Nephron progenitor cell (in vitro differentiated cells): ENCODE measurements at places on chromosomes 7 and 10.

DNA sequence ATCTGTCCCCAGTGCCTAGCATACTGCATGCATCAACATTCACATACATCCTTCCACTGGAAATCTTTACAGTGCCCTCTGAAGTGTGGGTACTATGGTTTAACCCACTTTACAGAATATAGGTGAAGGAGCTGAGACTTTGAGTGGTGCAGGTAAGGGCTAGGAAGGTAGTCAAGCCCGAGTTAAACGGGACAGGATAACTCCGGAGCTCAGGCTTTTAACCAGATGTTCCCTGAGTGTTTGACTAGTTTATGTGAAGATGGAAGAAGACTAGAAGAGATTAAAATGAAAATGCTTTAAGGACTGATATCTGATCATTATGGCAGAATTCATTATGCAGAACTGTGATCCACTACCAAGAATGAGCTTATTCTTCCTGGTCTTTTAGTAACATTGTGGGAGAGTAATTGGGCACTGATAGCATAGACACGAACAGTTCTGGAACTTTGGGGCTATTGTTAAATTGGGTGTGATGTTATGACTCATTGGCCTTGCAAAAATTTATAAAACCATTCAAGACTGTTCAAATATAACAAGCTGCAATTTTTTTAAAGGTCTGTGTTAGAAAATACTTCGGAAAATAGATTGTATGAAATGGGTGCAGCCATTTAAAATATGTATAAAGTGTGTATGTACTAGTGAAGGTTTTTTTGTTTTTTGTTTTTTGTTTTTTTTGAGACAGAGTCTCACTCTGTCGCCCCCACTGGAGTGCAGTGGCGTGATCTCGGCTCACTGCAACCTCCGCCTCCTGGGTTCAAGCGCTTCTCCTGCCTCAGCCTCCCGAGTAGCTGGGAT, 4.4 kb downstream of the CUL1 start:
- DNase-seq, result no peak

- DNase-seq, result no peak
Observed at GRCh38 chr10:123429706-123430221, 236.4 kb upstream of the GPR26 start.

GRCh38 chr10:45612741-45613140, 59.8 kb downstream of the ZFAND4 start:
- no peak for DNase-seq

- no peak for DNase-seq
Observed at GRCh38 chr7:25353196-25353595, 124.9 kb upstream of the NPVF start.

DNA sequence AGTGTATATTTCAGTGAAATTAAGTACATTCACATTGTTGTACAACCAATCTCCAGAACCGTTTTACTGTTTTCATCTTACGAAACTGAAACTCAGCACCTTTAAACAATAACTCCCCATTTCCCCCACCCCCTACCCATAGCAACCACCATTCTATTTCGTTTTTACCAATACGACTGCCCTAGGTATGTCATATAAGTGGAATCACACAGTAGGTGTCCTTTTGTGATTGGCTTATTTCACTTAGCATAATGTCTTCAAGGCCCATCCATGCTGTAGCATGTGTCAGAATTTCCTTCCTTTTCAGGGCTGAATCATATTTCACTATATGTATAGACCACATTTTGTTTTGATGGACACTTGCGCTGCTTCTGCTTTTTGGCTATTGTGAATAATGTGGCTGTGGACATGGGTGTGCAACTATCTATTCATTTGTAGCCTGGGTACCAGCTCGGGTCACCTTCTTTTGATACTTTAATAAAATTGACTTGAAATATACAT, 34.3 kb upstream of the DLG5 start:
- DNase-seq, result no peak

DNA sequence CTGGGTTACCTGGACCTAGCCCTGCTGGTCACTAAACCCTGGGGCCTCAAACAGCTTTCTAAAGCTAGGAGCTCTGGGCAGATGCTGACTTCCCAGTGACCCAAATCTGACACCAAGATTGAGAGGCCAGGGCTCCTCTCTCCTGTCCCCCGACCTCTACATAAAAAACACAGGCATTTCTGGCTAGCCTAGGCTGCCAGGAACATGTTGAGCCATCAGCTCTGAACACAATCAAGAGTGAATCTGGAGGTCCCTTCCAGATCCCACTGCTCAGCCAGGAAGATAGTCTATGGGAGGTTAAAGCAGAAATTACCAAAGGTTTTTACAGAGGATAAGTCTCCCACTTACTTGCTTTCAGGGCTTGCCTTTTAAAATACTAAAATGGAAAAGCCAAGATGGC, 22.1 kb upstream of the PDE1C start:
- no peak for DNase-seq

DNA sequence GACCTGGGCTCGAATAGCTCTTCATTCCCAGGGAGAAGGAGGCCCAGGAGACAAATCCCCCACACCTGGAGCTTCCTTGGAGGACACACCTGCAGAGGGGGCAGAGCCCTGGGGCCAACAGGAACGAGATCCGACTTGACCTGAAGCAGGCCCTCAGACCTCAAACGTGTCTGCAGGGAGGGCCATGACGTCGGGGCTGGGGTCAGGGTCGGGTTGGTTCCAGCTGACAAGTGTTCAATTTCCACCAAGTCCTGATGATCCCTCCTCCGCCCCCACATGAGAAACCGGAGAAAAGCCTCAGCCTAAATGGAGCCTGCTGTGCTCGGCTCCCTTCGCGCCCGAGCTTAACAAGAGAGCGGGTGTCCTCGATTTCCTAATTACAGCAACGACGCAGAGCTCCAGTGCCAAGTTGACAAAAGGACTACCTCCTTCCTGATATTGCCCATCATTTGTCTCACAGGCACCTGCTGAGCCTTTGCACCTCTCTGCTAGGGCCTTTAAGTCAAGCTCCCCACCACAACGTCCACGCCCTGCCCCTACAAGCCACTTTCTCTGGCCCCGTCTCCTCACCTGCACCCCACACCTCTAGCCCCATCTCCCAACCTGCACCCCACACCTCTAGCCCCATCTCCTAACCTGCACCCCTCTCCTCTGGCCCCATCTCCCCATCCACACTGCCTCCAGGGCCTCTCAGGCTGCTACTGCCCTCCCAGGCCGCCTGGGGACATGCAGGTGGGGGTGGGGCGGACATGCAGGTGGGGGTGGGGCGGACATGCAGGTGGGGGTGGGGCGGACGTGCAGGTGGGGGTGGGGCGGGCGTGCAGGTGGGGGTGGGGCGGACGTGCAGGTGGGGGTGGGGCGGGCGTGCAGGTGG, 519.4 kb downstream of the GLRX3 start:
- no peak for DNase-seq

- no peak for DNase-seq
Observed at GRCh38 chr7:103391150-103391549, 43.7 kb downstream of the PSMC2 start.

DNA sequence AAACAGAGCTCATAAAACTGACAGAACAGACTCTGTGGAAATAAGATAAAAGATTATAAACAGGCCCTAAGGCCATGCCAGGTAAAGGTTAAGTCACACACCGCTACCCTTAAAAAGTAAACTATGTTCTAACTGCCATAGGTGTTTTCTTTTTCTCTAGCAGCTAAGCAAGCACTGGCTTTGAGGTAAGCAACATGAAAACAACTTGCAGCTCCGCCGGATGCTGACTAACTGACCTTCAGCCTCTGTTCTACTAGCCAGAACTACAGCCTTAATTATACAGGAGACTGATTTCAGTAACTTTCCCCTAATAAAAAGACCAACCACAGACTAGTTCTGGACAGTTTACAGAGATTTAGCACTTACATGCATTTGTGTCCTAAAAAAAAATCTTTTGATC, 708.3 kb downstream of the CCSER2 start:
- no peak for DNase-seq

DNA sequence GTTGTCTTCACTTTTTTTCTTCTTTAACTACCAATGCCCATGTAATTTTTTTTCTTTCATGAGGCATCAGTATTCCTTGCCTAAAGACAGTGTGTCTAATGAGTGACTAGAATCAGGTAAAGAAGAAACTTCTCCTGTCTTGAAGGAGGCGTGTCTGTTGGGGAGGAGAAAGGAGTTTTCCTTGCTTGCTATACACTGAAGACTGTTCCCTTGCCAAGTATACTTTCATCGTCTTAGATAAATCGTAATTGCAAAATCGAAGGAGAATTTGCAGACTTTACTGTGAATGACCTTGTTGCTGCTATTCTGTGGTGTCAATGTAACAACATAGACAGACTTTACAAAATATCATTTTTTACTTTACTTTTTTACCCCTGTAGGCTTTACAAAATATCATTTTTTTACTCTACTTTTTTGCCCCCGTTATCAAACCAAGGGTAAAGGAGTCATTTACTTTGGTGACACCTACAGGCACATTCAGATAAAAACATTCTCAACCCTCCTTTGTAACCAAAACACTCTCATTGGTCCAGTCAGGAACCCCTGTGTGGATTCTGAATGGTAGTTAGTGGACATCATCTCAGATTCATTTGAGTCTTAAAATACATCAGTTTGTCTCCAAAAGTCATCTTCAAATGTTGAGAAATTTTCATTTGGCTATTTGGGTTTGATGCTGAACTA, 232.4 kb downstream of the AHR start:
- no peak for DNase-seq

GRCh38 chr10:97689559-97690020, 2.5 kb upstream of the AVPI1 start:
- no peak for DNase-seq

- DNase-seq, result no peak
Observed at GRCh38 chr10:22367471-22367870, 22.2 kb downstream of the SPAG6 start.

DNA sequence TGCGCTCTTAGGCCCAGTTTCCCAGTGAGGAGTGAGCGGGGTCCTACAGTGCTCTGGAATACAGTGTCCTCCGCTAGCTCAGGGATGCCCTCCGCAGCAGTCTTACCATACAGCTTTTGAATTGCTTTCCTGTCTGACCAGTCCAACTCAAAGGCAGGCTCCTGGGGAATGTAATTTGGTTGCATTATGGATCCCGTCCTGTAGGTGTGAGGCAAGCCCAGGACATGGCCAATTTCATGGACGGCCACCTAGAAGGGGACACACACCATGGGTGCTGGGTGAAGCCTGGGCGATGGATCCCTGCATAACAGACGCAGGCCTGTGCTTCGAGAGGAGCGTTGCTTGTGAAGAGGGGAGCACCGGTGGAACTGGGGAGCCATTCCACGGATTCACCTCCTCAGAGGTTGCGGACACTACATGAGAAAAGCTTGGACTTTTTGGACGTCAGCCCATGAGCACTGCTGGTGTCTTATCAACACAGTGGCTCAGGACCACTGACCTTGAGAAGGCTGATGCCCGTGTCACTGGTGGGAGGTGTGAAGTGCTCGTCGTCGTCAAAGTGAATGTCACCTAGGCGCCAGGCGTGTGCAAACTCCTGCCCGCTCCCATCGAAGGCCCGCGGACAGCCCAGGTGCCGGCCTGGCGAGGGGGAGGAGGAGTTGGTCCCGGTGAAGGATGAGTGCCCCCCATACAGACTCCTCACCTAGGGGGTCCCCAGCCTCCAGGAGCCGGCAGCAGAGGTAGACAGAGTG, 3.3 kb downstream of the MMP21 start:
- no peak for DNase-seq

DNA sequence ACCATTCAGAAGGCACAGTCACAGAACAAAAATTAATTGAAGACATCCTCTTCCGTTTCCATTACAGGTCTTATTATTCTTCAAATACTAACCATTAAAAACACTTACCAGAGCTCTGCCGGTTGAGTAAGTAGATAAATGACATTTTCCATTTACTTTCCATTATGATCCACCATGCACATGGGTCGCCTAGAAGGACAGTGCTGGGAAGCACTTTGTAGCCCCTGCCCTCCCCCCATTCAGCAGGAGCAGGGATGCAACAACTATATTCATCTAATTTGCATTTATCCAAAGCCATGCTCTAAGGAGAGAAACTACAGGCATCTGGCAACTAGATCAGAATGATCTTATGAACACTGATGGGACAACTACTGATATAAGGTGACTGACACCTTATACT, 76.8 kb upstream of the AFAP1L2 start:
- DNase-seq, result no peak

GRCh38 chr10:24718031-24718855, 5.4 kb downstream of the ARHGAP21 start:
- DNase-seq, result no peak

GRCh38 chr7:70037171-70037933, 439.1 kb downstream of the AUTS2 start:
- no peak for DNase-seq

GRCh38 chr10:110522365-110522988, 24.8 kb downstream of the DUSP5 start:
- no peak for DNase-seq

DNA sequence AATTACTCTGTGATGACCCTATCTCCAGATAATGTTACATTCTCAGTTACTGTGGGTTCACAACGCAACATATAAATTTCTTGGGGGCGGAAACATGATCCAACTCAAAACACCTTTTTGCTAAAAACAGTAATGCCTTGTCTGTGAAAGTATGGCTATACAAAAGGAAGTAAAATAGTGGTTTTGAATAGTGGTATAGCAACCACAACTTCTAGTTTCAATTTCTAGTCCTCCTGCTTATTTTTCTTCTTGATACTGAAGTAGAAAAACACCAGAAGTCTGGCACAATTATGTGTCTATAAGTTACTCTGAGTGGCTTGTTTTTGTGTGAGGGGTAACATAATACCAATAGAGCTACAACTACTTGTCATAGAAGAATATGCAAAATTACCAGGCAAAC, 21.5 kb upstream of the ZNF800 start:
- DNase-seq, result no peak

- no peak for DNase-seq
Observed at GRCh38 chr10:124949543-124949942, 7.6 kb downstream of the ZRANB1 start.

- no peak for DNase-seq
Observed at GRCh38 chr10:43218951-43219837, 47.7 kb downstream of the RASGEF1A start.

GRCh38 chr10:132444877-132445351, 47.9 kb downstream of the PWWP2B start:
- DNase-seq, result no peak

- DNase-seq, result no peak
Observed at GRCh38 chr7:2622869-2623697, 8.7 kb upstream of the TTYH3 start.

DNA sequence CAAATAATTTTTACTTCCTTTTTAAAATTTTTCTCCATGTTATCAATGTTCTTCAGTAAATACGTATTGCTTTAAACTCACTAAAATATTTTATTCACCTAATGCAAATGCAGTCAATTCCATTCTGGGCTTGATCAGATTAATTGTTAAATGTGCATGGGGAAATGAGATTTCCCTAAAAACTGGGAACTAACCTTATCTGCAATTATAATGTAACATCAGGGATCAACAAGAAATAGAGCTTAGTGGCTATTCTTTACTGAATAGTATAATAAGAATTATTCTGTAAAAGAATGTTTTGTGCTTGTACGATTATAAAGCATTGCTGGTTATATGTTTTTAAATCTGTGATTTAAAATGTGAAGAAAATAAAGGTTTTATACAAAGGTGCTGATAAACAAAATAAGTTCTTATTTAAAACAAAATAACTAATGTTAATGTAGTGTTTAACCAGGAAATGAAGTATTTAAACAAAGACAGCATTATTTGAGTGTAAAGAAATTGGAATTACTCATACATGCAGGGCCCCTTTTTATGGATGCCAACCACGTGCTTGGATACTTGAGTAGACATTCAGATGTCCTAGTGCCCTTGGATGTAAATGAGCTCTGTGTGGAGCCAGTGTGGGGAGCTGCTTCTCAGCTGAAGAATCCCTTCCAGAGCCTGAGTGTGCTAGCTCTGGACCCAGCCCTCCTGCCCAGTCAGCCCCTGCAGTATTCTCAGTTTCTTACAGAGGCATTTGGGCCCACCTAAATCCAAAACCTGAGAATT, 84.2 kb downstream of the REEP3 start:
- DNase-seq, result no peak
